ENCODE measurements at places on chromosomes 4 and X.
A peak's percentile ranks its signal among the peaks of the same experiment; 100 is the strongest.

DNA sequence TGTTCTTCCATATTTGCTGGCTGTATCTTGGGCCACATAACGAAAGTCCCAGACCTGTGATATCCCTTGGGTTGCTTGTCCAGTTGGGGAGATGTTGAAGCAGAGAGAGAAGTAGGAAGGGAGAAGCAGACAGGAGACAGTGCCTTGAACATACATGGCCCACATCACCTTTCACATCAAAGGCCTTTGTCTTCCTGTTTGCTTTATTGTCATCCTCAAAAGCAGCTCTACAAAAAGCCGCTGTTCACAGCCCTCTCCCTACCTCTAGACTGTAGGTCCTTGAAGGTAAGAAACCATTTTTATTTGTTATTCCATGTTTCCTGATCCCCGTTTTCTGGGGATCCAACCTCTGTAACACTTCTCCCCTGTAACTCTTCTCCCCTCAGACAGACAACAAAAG is 14.9 kb downstream of the USP26 start:
- DNase-seq: no peak

GRCh38 chr4:55636656-55636999 is 530 bp upstream of the NMU start:
- DNase-seq: peak; percentile 14

DNA sequence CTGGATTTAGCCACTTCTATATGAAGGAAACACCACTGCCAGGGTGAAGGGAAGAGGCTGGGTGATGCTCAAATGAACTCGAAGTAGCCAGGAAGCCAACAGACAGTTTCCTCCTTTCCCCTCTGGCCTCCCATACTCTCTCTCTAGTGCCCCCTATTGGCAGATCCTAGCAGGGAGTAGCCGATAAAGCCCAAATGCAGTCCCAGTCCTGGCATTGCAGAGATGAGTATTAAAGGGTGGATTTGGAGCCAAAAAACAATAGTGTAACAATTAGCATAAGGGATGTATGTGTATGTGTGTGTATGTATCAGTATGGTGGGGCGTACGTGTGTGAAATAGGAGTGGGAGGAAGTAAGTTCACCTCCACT is 213.8 kb upstream of the LDB2 start:
- peak; percentile 22 for DNase-seq

DNA sequence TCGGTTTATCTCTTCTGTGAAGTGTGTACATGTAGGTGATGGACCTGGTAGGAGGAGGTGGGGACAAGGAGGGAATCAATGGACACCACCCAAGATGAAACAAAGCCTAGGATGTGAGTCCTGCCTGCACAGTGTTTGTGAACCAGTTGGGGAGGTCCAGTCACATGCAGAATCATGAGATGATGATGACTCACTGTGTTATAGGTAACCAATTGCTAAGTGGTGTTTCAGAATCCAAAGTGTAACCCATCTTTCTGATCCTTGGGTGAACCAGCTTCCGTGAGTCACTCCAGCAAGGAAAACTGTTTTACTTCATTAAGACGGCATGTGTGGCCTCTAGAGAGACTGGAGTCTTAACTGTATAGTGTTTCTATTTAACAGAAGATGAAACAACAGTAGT is 57.9 kb upstream of the HPF1 start:
- DNase-seq: no peak

- no peak for DNase-seq
Measured at GRCh38 chr4:187711586-187711985, 284.0 kb upstream of the ZFP42 start.

- peak; percentile 77 for DNase-seq
Measured at GRCh38 chr4:3480528-3481112, 17.5 kb downstream of the DOK7 start.

DNA sequence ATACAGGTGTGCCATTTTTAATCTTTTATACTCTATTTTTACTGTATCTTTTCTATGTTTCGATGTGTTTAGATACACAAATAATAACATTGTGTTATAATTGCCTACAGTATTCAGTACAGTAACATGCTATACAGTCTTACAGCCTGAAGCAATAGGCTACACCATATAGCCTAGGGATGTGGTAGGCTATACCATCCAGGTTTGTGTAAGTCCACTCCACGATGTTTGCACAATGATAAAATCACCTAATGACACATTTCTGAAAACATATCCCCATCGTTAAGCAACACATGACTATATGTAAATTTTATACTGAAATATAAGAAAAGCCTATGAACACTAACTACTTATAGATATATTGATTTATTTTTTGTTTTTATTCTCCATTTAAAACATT is 48.9 kb upstream of the EXOC1L start:
- DNase-seq: no peak

DNA sequence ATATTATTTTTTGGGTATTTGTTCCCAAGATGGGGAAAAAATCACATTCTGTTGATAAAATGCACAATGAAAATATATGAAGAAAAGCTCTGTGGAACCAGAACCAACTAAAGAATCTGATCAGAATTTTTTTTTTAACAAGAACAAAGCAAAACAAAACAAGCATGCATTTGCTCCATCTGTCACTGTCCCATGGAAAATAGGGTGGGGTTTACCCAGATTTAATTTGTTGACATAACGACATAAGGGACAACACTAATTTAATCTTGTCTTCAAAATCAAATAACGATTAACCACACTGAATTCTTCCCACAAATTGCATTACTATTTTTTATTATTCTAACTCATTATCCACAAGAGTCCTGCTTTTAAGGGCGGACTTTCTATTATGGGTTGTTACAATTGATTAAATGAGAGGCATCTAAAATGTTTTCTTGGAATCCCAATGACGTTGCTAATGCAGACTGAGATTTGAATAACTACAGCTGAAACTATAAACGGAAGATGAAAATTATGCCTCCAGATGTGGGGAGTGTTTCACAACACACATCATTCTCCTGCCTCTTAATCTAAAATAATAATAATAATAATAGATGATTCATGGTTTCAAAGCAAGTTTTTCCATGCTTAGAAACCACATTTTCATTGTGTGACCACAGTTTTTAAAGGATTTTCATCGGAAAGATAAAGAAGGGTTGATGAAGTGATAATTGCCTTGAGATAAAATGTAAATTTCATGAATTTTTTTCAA is 307.0 kb upstream of the CPEB2 start:
- no peak for DNase-seq

DNA sequence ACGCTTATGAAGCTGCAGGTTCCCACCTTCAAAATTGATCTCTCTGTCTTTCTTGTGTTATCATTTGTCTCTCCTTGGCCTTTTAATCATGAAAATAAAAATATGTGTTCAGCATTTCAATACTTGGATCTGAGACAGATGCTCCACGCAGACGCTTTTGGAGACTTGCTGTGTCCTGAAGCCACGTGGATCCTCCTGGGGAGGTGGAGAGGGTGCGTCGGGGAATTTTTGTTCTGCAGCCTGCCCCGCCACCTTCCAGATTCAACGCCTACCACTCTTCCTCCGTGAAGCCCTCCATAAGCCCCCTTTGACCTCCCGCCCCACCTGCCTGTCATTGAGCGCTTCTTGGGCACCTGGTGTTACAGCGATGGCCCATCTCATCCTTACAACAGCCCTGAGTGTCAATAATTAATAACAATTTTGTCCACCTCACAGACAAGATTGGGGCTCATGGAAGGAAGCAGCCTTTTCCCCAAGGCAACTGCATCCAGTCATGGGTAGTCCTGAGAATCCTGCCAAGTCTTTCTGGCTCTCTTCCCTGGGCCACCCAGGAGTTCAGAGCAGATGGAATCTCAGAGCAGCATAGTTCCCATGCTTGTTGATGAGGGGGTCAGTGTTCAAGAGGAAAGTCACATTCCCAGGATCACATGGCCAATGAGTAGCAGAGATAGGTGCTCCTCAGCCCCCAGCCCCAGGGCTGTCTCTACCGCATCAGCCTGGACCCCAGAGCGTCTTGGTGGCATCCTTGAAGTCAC is 172.6 kb upstream of the PSAPL1 start:
- no peak for DNase-seq
